ENCODE measurements at places on chromosomes 16 and 17.

GRCh38 chr16:58187092-58187491 is 10.8 kb downstream of the CSNK2A2 start:
- no peak for DNase-seq

DNA sequence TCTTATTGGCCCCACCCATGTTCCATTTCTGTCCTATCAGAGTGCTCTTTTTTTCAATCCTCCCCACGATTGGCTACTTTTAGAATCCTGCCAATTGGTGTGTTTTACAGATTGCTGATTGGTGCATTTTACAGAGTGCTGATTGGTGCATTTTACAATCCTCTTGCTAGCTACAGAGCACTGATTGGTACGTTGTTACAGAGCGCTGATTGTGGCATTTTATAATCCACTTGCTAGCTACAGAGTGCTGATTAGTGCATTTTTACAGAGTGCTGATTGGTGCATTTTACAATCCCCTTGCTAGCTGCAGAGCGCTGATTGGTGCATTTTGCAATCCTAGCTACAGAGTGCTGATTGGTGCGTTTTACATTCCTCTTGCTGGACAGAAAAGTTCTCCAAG is 9.5 kb upstream of the CCL17 start:
- no peak for DNase-seq

DNA sequence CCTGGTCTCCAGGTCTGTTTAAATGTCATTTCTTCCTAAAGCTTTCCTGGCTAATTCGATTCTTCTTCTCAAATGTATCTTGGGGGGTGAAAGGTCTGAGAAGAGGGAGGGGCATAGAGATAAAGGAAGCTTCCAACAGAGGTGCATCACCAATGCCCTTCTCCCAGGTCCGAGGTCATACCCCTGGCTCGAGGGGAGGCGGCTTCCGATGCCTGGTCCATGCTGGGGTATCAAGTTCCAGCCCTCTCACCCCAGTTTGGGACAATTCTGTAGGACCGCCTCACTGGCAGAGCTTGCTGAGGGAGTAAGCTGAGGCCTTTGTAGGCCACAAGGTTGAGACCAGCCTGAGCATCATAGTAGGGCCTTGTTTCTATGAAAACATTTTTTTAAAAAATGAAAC is 10.3 kb upstream of the CEP20 start:
- no peak for DNase-seq

DNA sequence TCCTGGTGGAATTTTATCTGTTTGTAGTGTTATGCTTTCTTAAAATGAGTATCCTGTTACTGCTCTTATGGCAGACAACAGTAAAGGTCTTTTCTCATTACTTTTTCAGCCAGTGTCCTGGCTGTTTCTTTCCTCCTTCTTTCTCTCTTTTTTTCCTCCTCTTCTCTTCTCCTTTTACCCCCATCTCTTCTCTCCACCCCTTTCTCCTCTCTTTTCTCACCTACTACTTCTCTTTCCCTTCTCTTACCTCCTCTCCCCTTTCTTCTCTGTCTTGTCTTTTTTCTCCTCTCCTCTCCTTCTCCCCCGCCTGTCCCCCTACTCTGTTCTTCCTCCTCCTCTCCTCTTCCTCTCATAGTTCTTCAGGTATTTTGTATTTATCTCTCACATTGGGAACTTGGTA is 48.9 kb downstream of the CPD start:
- DNase-seq: no peak

DNA sequence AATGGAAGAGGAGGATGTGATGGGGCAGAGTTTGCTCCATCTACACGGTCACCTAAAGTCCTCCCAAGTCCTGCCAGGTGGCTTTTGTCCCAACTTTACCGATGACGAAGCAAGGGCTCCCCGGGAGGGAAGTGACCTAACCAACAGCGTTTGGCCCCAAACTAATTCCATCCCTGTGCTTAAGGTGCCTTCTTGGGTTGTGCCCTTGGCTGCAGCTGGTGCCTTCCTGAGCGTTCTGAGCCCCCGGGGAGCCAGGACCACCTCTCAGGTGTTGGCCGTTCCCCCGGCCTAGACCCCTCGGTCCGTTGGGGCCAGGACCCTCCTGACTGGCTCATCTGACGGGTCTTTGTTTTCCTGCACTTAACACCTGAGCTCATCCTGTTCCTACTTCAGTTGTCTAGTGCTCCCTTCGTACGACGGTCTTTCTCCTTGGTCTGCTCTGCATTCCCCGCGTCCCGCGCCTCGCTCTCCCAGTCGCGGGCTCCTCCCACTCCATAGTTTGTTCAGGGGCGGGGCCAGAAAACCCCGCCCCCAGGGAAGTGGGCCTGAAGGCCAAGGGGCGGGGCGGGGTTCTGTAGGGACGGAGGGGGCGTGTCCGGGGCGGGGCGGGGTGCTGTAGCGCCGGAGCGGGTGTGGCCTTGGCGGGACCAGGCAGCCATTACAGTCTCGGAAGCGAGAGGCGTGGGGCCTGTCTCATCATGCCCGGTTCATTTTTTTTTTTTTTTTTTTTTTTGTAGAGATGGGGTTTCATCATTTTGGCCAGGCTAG is 822 bp upstream of the ZSCAN10 start:
- peak; percentile 80 for DNase-seq

All from ovary (tissue), 10 donors.